ENCODE measurements at places on chromosomes 4 and X.

GRCh38 chrX:43002526-43003203 is 224.7 kb upstream of the PPP1R2C start:
- DNase-seq, result no peak

DNA sequence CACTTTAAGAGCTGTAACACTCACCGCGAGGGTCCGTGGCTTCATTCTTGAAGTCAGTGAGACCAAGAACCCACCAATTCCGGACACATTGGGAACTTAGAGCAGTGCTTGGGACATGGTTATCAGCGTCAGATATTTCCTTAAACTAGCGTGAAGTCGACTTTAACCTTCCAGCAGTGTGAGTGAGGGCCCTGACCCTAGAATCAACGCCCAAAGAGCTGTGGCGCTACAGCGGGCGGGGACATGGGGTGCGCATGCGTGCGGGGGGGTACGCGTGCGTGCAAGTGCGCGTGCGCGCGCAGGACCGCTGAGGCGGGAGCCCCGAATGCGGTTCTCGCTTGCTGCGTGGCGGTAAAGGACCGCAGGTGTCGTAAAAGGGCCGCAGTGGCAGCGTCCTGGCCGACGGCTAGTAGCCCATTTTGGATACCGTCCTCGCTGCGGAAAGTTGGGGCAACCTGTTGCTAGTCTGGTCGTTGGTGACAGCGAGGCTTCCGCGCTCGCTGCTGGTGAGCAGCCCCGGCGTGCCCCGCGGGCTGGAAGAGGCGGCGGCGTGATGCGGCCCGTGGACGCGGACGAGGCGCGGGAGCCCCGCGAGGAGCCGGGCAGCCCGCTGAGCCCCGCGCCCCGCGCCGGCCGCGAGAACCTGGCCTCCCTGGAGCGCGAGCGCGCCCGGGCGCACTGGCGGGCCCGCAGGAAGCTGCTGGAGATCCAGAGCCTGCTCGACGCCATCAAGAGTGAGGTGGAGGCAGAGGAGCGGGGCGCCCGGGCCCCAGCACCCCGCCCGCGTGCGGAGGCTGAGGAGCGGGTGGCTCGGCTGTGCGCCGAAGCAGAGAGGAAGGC is 19.8 kb upstream of the S100P start:
- no peak for DNase-seq

GRCh38 chr4:56434599-56435139 is 746 bp downstream of the PPAT start:
- peak; percentile 73 for DNase-seq

- DNase-seq, result no peak
Observed at GRCh38 chr4:3607690-3608552, 75.7 kb upstream of the LRPAP1 start.

GRCh38 chrX:9845578-9845952 is 59.3 kb downstream of the SHROOM2 start:
- DNase-seq, result no peak

GRCh38 chrX:104098919-104099318 is 13.4 kb upstream of the ZCCHC18 start:
- DNase-seq, result no peak

GRCh38 chr4:159055833-159056232 is 47.0 kb upstream of the RAPGEF2 start:
- DNase-seq, result no peak

GRCh38 chrX:10197279-10198210 is 40.8 kb downstream of the CLCN4 start:
- no peak for DNase-seq

DNA sequence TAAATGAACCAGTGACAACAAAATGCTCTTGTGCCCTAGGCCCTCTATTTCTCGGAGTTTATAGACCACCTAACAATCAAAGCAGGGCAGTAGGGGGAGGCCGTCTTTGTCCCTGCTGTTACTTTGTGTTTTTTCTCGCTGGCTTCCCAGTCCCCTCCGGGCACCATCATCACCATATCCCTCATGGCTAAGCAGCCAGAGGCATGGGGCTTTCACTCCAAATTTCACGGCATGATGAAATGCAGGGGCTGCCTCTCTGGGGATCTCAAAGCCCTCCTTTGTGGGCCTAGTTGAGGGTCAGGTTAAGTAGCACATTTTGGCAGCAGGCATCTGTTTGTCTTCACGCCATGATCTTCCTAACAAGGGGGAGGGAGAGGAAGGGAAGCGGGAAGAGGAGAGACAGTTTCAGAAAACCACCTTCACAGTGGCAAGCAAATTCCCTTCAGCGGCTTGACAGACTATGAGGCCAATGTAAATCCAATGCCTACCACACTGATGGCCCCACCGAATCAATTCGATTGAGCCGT is 91.9 kb downstream of the ANOS1 start:
- DNase-seq, result no peak

- DNase-seq, result no peak
Observed at GRCh38 chr4:88064410-88064809, 57.0 kb downstream of the PKD2 start.

DNA sequence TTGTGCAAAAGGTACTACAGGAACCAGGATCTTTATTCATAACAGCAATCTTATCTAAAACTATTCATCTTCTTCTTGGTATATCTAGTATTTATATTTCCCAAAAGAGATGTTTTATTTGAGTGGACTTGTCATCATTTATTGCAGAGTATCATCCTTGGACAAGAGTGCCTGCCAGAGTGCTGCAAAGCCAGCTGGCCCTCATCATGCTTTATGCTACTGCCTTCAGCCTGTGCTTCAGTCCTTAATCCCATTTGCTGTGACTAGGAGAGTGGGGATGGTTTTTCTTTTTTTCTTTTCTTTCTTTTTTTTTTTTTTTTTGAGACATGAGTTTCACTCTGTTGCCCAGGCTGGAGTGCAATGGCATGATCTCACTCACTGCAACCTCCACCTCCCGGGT is 33.5 kb upstream of the ELF2 start:
- no peak for DNase-seq

DNA sequence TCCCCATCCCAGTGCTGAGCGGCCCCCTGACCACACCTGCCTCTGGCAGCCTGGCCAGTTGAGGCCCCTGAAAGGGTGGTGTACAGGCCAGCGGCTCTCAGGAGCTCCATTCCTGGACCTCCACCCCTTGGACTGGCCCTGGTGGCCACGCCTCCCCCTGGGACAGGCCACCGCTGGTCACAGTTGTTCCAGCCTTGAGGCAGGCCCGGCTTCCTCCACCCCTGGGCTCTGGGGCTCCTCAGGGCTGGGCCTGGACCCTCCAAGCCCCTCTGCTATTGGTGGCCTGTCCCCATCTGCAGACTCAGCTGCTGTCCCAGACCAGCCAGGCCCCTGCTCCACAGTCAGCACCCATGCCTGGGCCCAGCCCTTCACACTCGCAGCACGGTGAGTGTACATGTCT is 93.2 kb upstream of the NKX1-1 start:
- DNase-seq, result no peak

- no peak for DNase-seq
Observed at GRCh38 chr4:119034276-119035008, 101.2 kb upstream of the MYOZ2 start.

GRCh38 chr4:53732661-53733060 is 141.4 kb upstream of the LNX1 start:
- no peak for DNase-seq

- DNase-seq, result no peak
Observed at GRCh38 chr4:53682908-53683307, 91.6 kb upstream of the LNX1 start.

Data from urothelium cell line (cell line).